Lung microvascular endothelial cell (primary cell): ENCODE measurements at places on chromosomes 6 and 20. TPM values are rescaled to one million over a fixed set of nuclear protein-coding genes. Genes with fewer than 3 reads are reported as not detected.

The COL10A1 gene
- total RNA-seq = not detected in 2 replicates

The EYA4 gene
- total RNA-seq = 0.22 and 0.40 TPM in 2 replicates

The PLCB4 gene
- 2.2 and 8.9 TPM in 2 replicates for total RNA-seq

- DNase-seq = peak; percentile 63
Measured at GRCh38 chr20:43537921-43538877, 20.6 kb upstream of the SGK2 start.

- peak; percentile 83 for DNase-seq
Measured at GRCh38 chr20:50913690-50914375, 17.4 kb downstream of the ADNP start.

DNA sequence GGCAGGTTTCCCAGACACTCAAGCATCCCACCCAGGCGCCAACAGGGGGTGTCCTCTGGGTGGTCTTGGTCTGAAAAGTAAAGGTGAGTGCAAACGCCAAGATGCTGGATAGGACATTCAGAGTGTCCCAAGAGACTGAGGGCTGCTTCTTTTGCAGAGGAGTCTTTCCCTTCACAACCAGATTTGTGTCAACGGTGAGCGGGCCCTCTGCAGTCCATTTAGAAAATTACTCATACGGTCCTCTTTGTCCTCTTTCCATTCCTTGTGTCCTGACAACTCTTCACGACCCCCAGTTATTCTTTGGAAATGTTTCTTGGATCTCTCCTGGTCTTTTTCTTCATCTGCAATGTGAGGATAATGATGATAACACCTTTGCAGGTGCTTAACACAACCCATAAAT lies 257.8 kb downstream of the CDC5L start:
- no peak for DNase-seq

- DNase-seq = no peak
Measured at GRCh38 chr20:49483018-49483695, 689 bp upstream of the KCNB1 start.
